ENCODE measurements at places on chromosomes 3 and 15.

DNA sequence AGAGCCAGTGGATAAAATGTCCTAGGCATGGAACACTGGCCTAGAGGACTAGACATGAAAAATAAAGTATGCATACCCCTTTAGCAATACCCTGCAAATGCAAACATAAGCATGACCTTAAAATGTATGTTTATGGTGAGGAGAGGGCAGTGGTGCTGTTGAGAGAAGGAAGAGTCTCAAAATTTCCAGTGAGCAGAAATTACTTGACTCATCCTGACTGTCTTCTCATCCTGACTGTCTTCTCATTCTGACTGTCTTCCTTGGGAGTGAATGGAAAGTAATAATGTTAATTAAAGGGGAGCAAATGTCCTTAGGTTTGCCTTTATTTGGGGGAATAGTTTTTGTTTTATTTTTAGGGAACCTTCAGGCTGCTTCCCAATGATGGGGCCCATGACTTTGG is 121.5 kb upstream of the GALNT15 start:
- DNase-seq = no peak

GRCh38 chr3:12829404-12829803 is 12.0 kb downstream of the RPL32 start:
- no peak for DNase-seq

DNA sequence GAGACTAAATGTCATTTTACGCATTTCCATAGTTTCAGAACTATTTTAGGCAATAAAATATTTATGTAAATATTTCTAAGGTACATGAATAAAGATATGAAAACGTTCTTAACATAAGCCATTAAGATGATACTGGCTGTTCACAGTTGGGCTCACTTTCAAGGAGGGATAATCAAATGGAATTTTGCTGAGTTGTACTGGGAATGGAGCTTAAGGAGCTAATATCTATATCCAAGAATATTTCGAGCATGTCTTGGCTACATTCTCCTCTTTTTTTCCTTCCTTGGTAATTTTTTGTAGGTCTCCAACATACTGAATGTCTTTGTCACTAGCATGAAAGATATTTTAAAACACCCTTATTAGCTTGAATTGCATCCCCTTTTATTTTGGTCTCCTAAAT is 383.4 kb downstream of the RAP2B start:
- DNase-seq = no peak

DNA sequence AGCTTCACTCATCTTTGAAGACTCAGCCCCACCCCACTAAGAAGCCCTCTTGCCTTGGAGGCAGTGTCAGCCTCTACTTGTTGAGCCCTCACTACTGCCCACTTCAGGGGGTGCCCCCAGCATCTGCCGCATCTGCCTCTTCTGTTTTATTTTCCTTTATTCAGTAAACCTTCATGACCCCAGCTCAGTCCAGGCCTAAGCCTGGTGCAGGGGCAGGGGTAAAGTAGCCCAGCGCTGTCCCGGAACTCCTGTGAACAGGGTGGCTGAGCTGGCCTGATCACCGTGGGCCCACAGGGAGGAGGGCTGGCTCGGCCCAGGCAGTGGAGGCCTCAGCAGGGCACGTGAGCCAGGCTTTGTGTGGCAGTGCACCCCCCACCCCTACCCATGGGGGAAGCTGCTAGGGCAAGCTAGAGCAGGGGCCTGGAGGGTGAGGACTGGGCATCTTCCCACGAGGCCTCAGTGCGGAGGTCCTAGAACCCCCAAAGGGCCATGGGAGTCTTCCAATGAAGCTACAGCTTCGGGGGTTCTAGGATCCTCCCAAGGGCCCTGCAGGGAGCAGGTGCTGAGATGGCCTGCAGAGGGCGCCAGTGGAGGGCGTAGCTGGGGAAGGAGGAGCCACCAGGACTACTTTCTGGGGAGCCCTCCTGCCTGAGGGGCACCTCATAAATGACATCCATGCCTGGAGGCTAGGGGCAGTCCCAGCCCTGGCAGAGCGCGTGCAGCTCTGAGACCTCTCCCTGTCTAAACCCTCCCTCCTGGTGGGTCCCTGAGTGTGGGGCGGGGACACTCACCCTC is 36.0 kb downstream of the TSPAN3 start:
- DNase-seq = peak; percentile 84

DNA sequence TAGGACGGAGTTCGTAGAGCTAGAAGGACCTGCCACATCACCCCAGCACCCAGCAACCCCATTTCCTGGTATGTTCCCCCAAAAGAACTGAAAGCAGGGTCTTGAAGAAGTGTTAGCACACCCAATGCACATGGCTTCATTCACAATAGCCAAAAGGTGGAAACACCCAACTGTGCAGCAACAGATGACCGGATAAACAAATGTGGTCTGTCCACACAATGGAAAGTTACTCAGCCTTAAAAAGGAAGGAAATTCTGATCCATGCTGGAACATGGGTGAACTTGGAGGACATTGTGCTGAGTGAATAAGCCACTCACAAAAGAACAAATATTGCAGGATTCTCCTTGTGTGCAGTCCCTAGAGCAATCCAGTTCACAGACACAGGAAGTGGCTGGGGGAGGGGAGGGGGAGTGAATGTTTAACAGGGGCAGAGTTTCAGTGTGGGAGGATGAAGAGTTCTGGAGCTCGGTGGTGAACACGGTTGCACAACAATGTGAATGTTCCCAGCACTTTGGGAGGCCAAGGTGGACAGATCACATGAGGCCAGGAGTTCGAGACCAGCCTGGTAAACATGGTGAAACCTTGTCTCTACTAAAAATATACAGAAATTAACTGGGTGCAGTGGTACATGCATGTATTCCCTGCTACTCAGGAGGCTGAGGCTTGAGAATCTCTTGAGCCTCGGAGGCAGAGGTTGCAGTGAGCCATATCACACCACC is 157.5 kb downstream of the NUP210 start:
- peak; percentile 28 for DNase-seq

DNA sequence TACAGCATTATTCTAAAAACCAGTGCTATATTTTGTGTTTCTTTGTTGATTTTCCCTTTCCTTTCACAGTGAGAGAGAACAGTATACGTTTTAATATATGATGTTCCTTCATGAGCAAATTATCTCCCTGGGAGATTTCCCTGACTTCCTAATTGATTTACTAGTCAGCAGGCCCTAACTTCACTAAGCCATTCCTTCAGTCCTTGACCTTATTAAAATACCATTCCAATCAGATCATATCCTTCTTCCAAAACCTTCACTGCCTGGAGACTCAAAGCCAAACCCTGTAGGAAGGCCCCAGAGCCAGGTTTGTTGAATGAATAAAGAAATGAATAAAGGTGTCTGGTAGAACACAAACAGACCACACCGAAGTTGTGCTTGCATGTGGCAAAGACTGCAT is 43.8 kb upstream of the ARHGEF3 start:
- no peak for DNase-seq

GRCh38 chr15:66951531-66952320 is 113.7 kb upstream of the SMAD3 start:
- no peak for DNase-seq

DNA sequence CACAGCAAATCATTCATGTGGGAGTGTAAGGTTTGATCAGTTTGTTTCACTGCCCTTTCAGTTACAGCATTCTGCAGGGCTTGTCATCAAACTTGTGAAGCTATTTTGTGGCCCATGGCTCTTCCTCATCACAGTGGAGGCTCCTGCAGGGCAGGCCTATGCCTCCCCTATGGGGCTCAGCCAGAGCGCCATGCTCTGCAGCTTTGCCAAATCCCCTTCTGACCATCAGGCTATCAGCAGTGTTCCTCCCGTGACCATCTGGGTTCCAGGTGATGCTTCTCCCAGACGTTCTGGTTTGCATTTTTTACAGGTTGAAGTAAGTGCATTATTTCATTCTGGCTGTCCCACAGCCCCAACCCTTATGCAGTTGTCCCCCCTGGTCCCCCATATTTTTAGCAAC is 28.1 kb upstream of the REC114 start:
- DNase-seq = no peak

DNA sequence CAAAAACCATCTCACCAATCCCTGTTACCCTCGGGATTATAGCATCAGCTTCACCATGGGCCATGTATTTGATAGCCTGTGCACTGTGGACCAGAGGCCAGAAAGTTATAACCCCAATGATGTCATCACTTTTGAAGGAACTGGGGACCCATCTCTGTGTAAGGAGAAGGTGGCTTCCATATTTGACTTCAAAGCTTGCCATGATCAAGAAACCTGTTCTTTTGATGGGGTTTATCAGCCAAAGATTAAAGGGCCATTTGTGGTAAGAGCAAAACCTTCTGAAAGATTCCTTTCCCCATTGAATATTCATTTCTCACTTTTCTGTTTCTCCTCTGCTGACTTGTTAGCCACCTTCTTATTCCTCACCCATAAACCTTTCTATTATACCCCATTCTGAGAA is 34.3 kb upstream of the RPL14 start:
- no peak for DNase-seq

GRCh38 chr3:3179407-3180094 is at the start of gene CRBN:
TSS of gene CRBN (minus strand) at chr3:3179691. CDS start at chr3:3179687, 4 bp downstream.
- DNase-seq = peak; percentile 93

GRCh38 chr15:66163553-66163952 is 90.0 kb downstream of the MEGF11 start:
- DNase-seq = no peak

DNA sequence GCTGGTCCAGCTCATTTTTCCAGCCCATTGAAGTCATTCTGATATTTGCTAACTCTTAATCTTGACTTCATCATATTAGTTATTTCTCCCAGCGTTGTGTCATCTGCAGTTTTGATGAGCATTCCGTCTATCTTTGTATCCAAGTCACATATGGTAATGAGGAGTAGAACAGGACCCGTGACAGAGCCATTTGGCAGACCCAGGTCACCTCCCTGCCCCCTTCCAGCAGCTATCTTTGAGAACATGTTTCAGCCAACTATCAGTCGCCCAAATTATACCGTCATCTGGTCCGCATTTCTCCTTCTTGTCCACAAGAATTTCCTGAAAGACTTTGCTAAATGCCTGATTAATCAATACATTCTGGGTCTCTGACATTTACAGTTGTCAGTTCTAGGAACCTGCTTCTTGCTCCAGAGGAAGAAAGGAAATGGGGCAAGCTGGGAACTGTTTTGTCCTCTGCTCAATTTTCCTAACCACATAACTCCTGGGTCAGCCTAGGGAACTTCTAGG is 347.1 kb upstream of the NR2E3 start:
- DNase-seq = no peak

DNA sequence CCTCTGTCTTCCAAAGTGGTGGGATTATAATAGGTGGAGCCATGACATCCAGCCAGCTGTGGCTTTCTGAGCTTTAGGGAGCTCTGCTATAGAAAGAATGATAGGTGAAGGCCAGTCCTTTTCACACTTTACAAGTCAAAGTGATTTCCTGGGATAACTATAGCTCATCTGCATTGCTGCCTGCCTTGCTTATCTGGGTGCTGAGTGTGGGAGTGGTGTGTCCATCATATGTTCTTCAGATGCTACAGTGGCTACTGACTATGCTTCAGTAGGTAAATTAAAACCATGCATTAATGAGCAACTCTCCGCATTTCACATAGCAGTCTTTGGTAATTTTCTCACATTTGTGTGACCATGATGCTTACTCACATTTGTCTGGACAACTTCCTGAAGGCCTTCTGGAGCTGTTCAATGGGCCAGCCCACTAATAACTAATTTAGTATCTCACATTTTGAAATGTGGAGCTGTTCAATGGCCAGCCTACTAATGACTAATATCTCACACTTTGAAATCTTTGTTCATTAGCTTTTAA is 23.4 kb downstream of the RHOA start:
- DNase-seq = no peak

DNA sequence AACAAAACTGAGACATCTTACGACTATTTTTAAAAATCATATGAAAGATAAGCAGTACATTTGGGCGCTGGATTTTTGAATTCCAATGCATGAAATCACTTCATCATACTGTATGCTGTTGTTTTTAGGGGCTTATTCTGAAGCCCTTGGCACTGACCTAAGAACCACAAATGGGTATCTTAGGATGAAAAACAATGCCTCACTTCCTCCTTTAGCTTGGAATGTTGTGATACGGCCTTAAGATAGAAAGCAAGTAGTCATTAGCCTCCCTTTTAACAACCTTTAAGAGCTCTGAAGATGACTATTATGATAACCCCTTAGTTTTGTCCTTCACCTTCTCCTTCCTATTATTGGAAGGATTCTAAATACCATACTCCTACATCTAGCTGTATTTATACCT is 289.8 kb downstream of the ARPP21 start:
- DNase-seq = no peak

- no peak for DNase-seq
Observed at GRCh38 chr3:135896613-135897012, 68.9 kb upstream of the PPP2R3A start.

- no peak for DNase-seq
Observed at GRCh38 chr15:91973481-91973880, 120.0 kb downstream of the SLCO3A1 start.

- no peak for DNase-seq
Observed at GRCh38 chr15:90471769-90472168, 58.0 kb upstream of the CRTC3 start.

DNA sequence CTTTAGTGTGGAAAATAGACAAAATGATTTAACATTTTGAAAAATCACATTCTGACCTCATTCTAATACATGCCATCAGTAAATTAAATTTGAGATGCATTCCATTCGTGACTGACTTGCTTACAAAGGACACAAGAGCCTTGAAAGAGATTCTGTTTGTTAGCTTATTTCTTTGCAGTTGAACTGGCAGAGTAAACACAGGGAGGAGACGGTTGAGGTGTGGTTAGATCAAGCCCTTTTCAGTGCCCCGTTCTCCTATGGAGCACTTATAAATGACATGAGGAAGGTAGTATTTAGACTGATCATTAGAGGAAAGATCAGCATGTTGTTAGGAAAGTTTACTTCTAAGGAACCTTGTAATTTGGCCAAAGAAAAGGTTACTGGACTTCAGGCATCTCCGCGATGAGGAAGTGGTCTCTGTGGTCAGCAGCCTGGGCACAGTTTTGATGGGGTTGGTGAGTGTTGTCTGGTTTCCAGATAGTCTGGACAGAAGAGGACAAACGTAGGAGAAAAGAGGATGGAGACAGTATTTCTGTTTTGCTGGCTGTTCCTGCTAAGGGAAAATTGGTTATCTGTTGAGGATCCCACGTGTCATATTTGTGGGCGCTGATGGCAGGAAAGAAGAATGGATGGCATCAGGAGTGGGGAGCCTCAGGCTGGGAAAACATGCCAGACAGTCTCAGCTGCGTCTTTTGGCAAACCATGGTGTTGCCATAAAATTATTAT is 328.9 kb upstream of the TBL1XR1 start:
- DNase-seq = no peak

GRCh38 chr3:151452841-151453240 is 8.0 kb downstream of the IGSF10 start:
- DNase-seq = no peak
